Mesothelial cell of epicardium (in vitro differentiated cells): ENCODE measurements at places on chromosomes 3 and 15.

- no peaks in the 10 kb centered on the region for H3K27me3 ChIP-seq
- no peak overlapping the region for H3K4me3 ChIP-seq
- DNase-seq, result no peak
- H3K27ac ChIP-seq, result no peak overlapping the region
- H3K4me1 ChIP-seq, result peaks cover 31% of the 10 kb centered on the region
- H3K36me3 ChIP-seq, result no peaks in the 10 kb centered on the region
Observed at GRCh38 chr3:108320746-108321350, 24.5 kb downstream of the HHLA2 start.

DNA sequence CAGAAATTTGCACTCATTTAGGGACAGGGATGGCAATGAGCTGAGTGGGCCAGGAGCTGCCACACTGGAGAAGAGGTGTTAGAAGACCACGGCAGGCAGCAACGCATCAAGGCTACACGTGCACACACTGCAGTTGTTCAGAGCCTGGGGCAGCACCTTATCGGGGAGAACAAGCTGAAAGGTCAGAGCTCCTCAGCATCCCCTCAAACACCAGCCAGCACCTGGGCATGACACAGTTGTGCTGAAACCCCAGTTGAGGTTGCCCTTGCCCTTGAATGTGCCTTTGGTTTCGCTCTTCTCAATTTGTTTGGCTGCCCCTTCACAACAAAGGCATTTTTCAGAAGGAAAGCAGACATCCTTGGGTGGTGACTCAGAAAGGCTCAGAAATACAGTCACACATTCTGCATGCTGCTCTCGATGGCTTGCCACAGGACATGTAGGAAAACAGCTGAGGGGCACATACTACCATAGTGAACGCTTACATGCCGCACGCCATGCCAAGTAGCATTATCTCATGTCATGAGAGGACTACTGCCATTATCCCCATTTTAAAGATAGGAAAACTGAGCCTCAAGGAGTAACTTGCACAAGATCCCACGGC is 57.6 kb downstream of the ST8SIA2 start:
- no peak overlapping the region for H3K27ac ChIP-seq
- no peak for DNase-seq
- no peaks in the 10 kb centered on the region for H3K4me1 ChIP-seq
- H3K36me3 ChIP-seq, result peaks cover 9% of the 10 kb centered on the region
- H3K4me3 ChIP-seq, result no peak overlapping the region

GRCh38 chr3:16298891-16299290 is 33.9 kb downstream of the OXNAD1 start:
- DNase-seq, result no peak
- peaks cover 3% of the 10 kb centered on the region for H3K4me1 ChIP-seq
- H3K36me3 ChIP-seq, result peaks cover 58% of the 10 kb centered on the region
- H3K27ac ChIP-seq, result no peak overlapping the region
- H3K27me3 ChIP-seq, result no peaks in the 10 kb centered on the region

DNA sequence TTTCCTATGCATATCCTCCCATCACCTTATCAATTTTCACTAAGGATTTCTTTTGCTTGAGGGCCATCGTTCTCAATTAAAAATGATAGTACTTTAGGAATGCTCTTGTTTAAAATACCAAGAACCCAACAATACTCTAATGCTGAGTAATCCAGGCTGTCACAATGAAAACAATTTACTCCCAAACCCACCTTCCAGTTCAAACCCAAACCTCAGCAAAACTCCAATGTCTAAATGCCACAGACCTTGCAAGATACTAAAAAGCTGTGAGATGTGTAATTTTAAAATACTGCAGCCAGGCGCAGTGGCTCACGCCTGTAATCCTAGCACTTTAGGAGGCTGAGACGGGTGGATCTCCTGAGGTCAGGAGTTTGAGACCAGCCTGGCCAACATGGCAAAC is 889.8 kb downstream of the ROBO1 start:
- no peak for DNase-seq
- H3K27me3 ChIP-seq, result no peaks in the 10 kb centered on the region
- peaks cover 42% of the 10 kb centered on the region for H3K4me1 ChIP-seq
- no peak overlapping the region for H3K4me3 ChIP-seq

- no peak for DNase-seq
- H3K4me3 ChIP-seq, result no peak overlapping the region
- no peaks in the 10 kb centered on the region for H3K27me3 ChIP-seq
- peaks cover 4% of the 10 kb centered on the region for H3K36me3 ChIP-seq
Observed at GRCh38 chr3:188671971-188672370, 499.8 kb upstream of the TPRG1 start.

DNA sequence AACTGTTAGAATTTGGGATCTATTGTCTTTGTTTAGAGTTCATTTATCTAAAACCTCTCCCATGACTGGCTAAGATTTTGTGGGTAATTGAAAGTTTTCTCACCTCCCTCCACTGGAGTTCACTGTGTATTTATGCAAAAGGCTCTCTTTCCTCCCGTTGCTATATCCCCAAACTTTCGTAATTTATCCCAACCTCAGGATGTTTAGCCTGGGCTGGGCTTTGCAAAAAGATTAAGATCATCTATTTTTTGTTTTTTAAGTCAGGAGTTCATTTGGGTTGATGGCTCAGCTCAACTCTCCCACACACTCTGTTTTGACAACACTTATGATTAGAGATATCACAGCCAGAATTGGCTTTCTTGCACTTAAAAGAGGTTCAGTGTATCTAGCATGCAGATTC is 27.0 kb downstream of the SUCNR1 start:
- no peak overlapping the region for H3K4me3 ChIP-seq
- H3K36me3 ChIP-seq, result no peaks in the 10 kb centered on the region
- DNase-seq, result no peak
- peaks cover 19% of the 10 kb centered on the region for H3K27me3 ChIP-seq
- H3K4me1 ChIP-seq, result peaks cover 52% of the 10 kb centered on the region
- H3K27ac ChIP-seq, result no peak overlapping the region

DNA sequence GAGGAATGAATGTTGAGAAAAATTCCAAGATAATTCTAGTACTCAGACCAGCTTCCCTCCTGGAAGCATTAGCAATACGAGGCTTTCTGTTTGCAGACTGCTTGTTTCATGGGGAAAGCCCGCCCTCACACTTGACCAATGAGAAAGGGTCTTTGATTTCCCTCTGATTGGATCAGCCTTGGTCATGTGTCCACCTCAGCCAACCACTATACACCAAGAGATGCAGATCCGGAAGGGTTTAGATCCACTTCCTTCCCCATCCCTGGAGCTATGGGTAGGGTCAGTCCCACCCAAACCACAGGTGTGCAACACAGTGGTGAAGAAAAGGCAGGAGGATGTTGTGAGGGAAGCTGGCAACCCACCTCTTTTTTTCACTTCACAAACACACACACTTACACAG is 154.7 kb downstream of the SV2B start:
- no peaks in the 10 kb centered on the region for H3K36me3 ChIP-seq
- no peaks in the 10 kb centered on the region for H3K4me1 ChIP-seq
- H3K4me3 ChIP-seq, result no peak overlapping the region
- no peak for DNase-seq
- H3K27ac ChIP-seq, result no peak overlapping the region

DNA sequence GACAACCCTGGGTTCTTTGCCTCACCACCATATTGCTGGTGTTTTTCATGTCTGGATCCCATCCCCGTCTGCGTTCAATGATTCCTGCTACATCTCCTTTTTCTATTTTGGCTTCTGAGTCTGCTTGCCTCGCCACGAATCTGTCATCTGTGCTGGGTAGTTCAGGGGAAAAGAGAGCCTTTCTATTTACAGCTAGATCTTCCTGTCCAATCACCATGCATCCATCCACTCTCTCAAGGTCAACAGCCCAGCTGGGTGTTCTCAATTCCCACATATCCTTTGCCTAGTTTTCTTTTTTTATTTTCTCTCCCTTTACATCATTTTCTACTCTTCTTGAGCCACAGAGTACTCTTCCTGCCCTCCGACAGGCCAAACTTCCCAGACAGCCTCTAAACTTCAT is 104.8 kb upstream of the RAD18 start:
- H3K4me1 ChIP-seq, result no peaks in the 10 kb centered on the region
- no peak overlapping the region for H3K4me3 ChIP-seq
- H3K27ac ChIP-seq, result no peak overlapping the region
- peaks cover 12% of the 10 kb centered on the region for H3K36me3 ChIP-seq
- no peak for DNase-seq
- no peaks in the 10 kb centered on the region for H3K27me3 ChIP-seq

DNA sequence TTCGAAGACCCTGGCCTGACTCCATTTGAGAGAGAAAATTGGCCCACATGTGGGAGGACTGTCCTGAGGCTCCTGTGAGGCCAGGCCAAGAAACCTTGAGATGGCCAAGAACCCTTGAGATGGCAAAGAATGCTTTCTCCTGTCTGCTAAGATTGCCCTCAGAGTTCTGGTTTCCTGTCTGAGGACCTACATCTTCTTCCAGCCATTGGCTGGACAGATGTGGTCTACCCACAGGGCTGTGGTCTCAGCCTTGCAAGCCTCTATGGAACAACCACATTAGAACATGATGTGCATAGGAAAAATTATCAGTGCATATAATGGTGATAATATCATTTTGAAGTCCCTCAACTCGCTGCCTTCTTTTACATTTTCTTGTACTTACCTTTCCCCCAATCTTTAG is 10.8 kb upstream of the RASA2 start:
- no peaks in the 10 kb centered on the region for H3K4me1 ChIP-seq
- H3K27me3 ChIP-seq, result peaks cover 17% of the 10 kb centered on the region
- H3K27ac ChIP-seq, result no peak overlapping the region
- H3K36me3 ChIP-seq, result no peaks in the 10 kb centered on the region

DNA sequence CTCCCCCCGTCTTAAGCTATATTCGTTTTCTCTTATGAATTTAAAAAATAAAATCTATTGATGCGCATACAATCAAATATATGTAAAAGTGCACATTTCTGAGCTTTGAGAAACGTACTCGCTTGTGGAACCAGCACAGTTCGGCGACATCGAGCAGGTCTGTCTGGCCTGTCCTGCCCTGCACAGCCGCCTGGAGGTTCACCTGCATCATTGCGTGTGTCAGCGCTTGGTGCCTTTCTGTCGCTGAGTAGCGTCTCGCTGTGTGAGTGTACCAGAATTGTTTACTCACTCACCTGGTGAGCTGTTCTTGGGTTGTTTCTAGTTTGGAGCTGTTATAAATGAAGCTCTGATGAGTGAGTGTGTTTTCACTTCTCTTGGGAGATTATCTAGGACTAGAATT is 104.0 kb downstream of the VGLL4 start:
- no peaks in the 10 kb centered on the region for H3K36me3 ChIP-seq
- DNase-seq, result no peak
- no peaks in the 10 kb centered on the region for H3K27me3 ChIP-seq
- H3K4me1 ChIP-seq, result peaks cover 55% of the 10 kb centered on the region
- H3K4me3 ChIP-seq, result no peak overlapping the region

DNA sequence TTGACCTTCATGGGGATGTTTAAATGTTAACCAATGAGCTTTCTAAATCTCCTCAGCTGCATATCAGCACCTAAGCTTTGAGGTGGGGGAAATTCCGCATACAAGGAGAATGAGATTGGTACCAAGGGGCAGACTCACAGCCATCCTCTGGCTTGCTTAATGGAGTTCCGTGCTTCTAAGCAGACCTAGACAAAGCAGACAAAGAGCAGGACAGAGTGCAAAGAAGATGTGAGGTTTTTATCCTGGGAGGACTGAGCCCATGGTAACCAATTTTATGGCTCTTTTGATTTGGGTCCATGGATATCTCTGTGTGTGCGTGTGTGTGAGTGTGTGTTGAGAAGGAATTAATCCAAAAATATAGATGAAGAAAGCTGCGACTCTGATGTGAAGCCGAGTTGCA is 7.5 kb downstream of the TAFA4 start:
- no peaks in the 10 kb centered on the region for H3K4me1 ChIP-seq
- no peak overlapping the region for H3K27ac ChIP-seq

- no peak for DNase-seq
- H3K36me3 ChIP-seq, result no peaks in the 10 kb centered on the region
- no peaks in the 10 kb centered on the region for H3K27me3 ChIP-seq
- no peak overlapping the region for H3K27ac ChIP-seq
- no peak overlapping the region for H3K4me3 ChIP-seq
Observed at GRCh38 chr3:138465925-138466324, 31.5 kb downstream of the ESYT3 start.

DNA sequence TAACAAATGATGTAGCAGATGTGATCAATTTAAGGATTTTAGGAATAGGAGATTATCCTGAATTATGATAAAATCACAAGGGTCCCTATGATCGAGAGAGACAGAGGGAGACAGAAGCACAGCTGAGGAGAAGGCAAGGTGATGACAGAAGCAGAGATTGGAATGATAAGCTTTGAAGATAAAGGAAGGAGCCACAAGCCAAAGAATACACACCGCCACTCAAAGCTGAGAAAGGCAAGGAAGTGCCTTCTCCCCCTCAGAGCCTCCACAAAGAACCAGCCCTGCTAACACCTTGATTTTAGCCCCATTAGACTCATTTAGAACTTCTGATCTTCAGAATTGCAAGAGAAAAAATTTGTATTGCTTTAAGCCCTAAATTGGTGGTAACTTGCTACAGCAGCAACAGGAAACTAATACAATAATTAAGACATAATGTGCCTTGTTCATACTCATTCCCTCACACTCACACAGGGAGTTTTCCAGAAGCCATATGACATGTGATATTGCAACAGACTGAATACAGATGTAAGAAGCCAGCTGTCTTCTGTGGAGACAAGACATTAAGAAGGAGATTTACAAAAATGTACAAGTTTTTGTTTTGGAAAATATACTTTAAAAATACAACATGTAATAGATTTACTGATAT is 38.2 kb downstream of the TRANK1 start:
- no peaks in the 10 kb centered on the region for H3K27me3 ChIP-seq
- peaks cover 30% of the 10 kb centered on the region for H3K4me1 ChIP-seq
- H3K27ac ChIP-seq, result peak overlapping the region; percentile 28
- H3K36me3 ChIP-seq, result peaks cover 28% of the 10 kb centered on the region

- no peak overlapping the region for H3K4me3 ChIP-seq
- H3K27me3 ChIP-seq, result no peaks in the 10 kb centered on the region
- H3K4me1 ChIP-seq, result peaks cover 11% of the 10 kb centered on the region
- no peak overlapping the region for H3K27ac ChIP-seq
Observed at GRCh38 chr3:30004481-30004880, 601.9 kb upstream of the TGFBR2 start.

DNA sequence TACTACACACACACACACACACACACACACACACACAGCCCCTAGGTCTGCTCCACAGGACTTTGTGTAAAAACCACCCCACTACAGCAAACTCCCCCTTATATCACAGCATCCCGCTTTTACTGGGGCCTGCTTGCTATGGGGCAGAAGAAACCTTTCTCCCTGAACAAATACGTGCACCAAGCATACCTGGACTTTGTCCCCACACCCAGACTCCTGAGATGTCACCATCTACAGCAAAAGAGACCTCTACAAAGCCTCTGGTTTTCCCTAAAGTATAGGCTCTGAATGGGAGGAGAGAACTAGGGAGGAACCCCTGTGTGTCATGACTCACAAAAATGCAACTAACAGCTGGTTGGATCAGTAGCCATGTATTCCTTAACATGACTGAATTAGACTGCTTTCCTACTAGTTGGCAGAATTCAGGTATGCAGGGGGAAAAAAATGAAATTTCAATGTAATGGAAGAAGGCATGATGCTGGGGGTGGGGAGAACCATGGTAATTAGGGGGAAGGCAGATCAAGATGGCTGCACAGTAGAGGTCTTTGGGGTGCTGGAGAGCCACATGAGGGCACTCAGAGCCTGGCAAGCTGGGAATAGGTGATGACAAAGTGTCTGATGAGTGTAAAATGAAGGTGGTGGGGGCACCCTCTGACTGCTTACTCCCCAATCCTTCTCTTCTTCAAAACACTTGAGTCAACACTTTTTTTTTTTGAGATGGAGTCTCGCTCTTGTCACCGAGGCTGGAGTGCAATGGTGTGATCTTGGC is 45.9 kb downstream of the DAPK2 start:
- H3K27me3 ChIP-seq, result peaks cover 2% of the 10 kb centered on the region
- no peak overlapping the region for H3K4me3 ChIP-seq
- no peak for DNase-seq
- H3K27ac ChIP-seq, result no peak overlapping the region

- no peak for DNase-seq
- no peak overlapping the region for H3K4me3 ChIP-seq
- H3K4me1 ChIP-seq, result peaks cover 9% of the 10 kb centered on the region
- no peak overlapping the region for H3K27ac ChIP-seq
- H3K27me3 ChIP-seq, result peaks cover 2% of the 10 kb centered on the region
Observed at GRCh38 chr15:69559440-69560190, 107.0 kb downstream of the RPLP1 start.
